Smooth muscle cell of the pulmonary artery (primary cell): ENCODE measurements at places on chromosomes 7 and 10. TPM values are rescaled to one million over a fixed set of nuclear protein-coding genes. Genes with fewer than 3 reads are reported as not detected.

EEPD1 gene
- 3.6 and 3.8 TPM in 2 replicates for total RNA-seq

CALML5 gene
- total RNA-seq: not detected in 2 replicates

FBH1 gene
- total RNA-seq: 99.9 and 103 TPM in 2 replicates

ZNF25 gene
- total RNA-seq: 19.2 and 19.5 TPM in 2 replicates

BTBD16 gene
- 0.13 TPM in 1 of 2 replicates, not detected in the other for total RNA-seq

MBL2 gene
- not detected in 2 replicates for total RNA-seq

HMX2 gene
- not detected in 2 replicates for total RNA-seq

FAM131B gene
- 3.2 and 9.1 TPM in 2 replicates for total RNA-seq

ABCB1 gene
- total RNA-seq: 0.72 and 1.5 TPM in 2 replicates

CCDC172 gene
- not detected in 2 replicates for total RNA-seq

LLCFC1 gene
- total RNA-seq: not detected in 2 replicates

LRRC18 gene
- total RNA-seq: not detected in 2 replicates

ZNF92 gene
- 2.5 and 3.1 TPM in 2 replicates for total RNA-seq
